ENCODE measurements at places on chromosomes 6 and 20.

DNA sequence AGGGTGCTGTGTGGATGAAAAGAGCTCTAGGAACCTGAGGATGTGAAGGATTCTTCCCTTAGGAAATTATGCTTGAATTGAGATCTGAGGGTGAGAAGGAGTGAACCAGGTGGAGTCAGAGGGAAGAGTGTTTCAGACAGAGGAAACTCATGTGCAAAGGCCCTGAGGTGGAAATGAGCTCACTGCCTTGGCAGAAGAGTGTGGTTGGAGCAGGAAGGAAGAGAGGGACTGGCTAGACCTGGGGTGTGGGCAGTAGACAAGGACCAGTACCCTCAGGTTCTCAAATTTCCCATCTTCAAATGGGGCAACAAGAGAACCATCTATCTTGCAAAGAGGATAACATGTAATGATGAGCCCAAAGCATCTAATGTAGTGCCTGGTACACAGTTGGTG lies 24.0 kb upstream of the GTSF1L start:
- no peak for DNase-seq

DNA sequence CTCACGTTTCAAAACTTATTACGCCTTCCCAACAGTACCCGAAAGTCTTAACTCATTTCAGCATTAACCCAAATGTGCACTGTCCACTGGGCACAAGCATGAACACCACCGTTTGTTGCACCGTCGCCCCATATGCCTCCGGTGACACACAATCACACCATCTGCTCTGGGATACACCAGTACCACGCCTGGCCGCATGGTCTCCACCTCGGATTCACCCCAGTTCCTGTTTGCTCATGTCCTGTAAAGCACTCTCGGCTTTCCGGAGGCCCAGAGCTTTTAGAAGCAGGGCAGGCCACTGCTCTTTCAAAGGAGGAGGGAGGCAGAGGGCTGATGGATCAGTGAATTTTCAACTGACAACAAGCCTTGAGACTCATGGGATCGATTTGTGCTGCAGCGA lies 1570.0 kb upstream of the DEFB115 start:
- no peak for DNase-seq

DNA sequence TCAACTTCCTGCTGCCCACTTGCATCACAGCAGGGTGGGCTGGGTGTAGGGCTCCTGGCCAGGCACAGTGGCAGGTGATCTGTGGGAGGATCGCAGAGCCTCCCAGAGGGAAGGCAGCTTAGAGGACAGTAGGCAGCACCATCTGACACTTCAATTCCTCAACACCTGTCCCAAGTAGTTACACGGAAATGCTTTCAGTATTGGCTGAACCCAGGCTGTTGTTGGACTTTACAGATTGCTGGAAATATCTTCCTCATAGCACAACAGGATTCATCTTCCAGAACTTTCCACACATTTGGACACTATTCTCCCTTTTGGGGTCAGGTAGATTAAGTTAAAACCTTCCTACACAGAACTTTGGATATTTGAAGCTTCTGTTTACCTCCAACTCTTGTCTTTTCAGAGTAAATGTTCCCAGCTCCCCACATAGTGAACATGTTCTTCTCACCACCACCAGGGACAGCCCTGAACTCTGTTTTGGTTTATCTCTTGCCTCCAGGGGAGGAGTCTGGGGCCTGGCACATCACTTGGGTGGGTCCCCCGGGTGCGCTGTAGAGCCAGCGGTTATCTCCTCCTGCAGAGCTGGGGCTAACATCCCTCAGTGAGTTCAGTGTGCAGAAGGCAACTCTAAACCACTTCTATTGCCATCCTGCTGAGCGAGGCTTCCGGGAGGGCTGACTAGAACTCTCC lies 3.5 kb upstream of the SLC22A2 start:
- DNase-seq, result no peak

- no peak for DNase-seq
These were observed 14.5 kb upstream of the CDC5L start for GRCh38 chr6:44373051-44373450.

DNA sequence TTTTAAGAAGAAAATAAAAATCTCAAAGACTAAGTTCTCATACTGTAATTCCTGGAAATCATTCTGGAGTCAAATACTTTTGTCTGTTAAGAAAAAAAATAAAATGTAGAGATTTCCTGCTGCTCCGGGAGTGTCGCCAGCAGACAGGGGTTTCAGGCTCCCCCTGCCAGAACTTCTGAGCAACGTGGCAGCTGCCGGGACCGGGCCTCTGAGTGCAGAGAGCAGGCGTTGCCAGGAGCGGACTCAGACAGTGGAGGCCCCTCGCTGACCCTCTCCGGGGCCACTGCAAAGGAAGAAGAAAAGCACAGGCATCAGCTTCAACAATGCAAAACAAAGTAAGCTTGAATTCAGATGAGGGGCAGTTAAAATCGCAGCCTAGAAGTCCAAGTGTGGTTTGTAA lies 95.5 kb downstream of the THBS2 start:
- DNase-seq, result no peak

GRCh38 chr20:51199920-51200319 lies 177.0 kb upstream of the KCNG1 start:
- no peak for DNase-seq

- DNase-seq, result no peak
These were observed 338.2 kb upstream of the PRDM1 start for GRCh38 chr6:105747823-105748405.

DNA sequence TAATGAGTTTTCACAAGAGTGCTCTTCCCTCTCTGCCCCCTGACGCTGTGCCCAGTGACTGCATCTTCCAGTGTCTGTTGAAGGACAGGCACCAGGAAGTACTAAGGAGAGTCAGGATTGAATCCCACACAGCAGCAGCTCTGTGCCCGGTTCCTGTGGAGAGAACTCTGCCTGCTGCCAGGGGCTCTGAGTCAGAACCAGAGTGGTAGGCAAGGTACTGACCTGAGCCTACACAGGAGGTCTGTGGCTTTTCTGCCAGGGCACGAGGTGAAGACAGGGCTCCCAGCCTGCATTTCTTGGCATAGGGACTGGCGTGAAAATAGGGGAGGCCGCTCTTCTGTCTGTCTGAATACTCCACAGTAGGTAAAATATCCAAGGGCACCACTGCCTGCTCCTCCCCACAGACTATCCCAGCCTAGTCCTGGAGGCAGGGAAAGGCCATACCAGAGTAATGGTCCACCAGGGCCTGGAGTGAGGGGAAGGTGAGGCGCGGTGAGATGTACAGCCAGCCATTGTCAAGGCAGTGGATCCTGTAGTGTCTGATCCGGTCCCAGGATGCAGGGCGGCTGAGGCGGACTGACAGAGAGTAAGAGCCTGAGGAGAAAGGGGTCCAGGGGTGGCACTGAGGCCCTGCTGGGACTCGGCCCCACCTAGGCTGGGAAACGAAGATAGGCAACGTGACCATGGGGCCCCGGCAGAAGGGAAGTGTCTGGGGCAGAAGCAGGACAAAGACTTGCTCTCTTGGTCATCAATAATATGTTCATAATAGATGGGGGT lies 9.4 kb downstream of the RAB5IF start:
- DNase-seq, result no peak

GRCh38 chr6:63272397-63272796 lies 47.4 kb downstream of the LGSN start:
- DNase-seq, result peak; percentile 27

DNA sequence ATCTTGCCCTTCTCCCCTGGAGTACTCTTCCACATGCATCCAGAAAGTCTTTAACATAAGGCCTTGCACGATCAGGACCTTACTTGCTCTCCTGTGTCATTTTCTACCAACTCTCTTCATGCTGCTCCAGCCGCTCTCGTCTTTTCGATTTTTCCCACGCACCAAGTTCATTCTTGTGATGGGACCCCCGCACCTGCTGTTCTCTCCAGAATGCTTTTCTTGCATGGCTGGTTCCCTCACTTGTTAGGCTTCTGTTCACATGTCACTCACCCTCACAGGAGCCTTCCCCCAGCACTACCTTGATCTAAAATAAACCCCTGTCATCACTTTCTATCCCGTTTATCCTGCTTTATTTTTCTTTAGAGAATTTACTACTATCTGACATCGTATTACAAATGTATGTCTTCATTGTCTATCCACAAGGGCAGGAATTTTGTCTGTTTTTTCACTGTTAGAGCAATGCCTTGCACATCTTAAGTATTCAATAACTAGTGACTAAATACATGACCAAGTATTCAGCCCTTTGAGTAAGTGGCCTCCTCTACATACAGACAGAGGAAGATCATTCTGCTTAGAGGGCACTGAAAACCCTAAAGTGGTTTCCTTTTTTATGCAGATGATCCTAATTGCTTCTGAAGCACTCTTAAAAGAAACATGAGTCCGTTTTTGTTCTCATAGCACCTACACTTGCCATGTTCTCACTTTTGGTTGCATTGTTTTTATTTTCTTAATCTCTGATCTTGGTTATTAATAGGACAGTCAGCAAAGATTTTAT lies 166.9 kb downstream of the SLC16A10 start:
- DNase-seq, result no peak

DNA sequence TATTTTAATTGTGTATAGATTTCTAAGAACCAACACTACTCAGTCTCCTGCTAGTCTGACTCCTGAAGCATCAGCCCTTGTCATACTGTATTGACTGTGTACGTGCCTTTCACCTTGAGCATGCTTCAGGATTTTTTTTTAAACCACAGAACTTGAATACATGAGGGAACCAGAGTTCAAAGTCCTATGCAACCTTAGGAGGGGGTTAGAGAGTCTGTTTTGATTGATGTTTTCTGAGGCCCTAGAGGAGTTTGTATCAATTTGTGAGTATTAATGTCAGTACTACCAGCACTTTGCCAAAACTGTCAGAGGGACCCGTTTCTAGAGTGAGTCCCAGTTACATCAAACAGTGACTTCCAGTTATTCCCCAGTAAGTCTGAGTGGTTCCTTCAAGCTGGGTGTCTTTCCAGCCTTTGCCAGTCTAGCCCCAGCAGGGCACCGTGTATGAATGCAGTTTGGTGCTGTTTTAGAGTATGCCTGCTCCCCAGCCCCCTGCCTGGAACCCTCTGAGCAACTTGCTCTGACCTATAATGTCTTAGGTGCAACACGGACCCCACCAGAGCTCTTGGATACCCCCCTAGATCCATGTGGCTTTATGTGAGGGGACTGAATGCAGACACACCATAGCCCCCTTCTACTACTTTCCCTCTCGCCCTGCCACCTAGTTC lies 8.5 kb downstream of the TP53INP2 start:
- DNase-seq, result no peak

GRCh38 chr6:33664506-33665057 lies 43.5 kb downstream of the ITPR3 start:
- DNase-seq, result no peak

DNA sequence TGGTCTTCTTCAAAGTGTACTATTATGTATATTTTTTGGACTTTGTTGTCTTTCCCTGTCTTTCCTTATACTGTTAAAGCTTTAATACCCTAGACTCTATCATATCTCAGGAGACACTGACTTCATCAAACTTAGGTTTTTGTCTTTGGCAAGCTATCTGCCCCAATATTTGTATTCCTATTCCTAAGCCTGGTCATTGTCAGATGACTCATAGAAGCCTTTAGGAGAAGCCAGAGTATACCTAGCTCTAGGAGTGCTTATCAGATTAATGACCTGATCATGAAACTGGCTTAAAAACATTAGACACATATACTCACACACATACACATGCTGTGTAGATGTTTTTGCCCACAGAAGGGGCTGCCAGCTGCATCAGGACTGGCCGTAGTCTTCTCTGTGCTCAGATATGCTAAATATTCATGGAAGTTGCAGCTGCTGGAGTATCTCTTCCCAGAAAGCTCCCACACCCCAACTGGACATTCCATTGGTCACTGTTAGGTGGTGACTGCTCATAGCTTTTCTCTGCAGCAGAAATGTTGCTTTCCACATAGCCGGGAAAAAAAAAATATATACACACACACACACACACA lies 102.0 kb downstream of the ANKS1A start:
- no peak for DNase-seq

DNA sequence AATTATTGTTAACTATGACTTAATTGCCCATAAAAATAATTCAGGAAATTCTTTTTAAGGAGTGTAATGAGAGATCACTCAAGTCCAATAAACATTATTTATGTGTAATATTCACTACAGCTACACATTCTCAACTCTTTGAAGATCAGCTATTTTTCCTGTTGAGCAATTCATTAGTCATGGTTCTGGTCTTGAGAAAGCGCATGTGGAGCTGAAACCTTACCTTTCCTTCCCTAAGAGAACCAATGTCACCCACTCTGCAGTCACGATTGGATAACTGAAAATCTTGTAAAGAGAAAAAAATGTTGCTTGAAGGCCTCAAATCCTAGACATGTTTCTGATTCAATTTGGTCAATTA lies 736.9 kb upstream of the MARCKS start:
- DNase-seq, result peak; percentile 86

- DNase-seq, result no peak
These were observed 253.3 kb upstream of the JAG1 start for GRCh38 chr20:10927011-10927583.

DNA sequence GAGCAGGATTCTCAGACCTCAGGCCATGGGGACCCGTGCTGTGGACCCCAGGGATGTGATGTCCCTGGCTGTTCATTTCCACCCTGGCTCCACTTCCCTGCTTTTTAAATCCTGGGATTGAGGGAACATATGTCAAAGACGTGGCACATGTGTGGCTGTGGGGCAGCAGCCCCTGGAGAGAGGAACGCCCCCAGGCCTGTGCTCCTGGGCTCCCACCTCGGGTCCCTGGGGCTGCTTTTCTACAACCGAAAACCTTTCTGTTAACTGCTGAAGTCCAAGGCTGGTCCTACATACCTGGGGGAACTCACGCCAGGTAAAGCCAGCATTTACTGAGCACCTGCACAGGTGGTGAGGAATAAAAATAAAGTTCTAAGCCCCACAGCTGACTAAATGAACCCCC lies 102.3 kb upstream of the FRMD1 start:
- DNase-seq, result no peak

- DNase-seq, result no peak
These were observed 43.4 kb downstream of the TRAF3IP2 start for GRCh38 chr6:111562246-111562645.

GRCh38 chr6:18263418-18264218 lies 712 bp downstream of the DEK start:
- DNase-seq, result no peak

DNA sequence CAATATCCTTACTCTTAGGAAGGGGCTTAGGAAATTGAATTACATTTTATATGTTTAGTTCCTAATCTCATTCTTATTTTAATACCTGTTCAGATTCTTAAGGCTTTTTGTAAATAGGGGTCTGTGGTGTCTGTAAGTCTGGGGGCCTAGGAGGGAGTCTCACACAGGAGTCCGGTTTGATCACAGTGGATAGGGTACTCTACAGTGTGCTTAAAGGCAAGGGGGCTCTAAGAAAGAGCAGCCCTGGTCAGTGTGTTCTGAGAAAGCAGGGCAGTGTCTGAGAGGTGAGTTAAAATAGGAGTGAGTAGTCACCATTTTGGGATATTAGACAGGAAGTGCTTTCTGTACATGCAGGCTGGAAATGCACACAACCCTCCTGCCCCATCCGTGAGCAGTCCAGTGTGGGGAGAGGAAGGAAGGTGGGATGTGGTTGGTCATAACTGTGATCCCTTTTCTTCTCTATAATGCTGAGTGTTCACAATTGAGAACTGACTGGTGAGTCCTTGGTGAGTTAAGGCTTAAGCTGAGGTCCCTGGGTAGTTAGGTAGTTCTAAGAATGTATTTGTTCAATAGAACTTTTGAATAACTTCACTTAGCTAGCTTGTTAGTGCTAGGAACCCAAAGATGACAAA lies 50.0 kb downstream of the CDKAL1 start:
- no peak for DNase-seq

- DNase-seq, result peak; percentile 43
These were observed 229.3 kb upstream of the TENT5A start for GRCh38 chr6:81981812-81982211.
